Stimulated activated CD4-positive, alpha-beta T cell treated with anti-CD3 and anti-CD28 coated beads, Interleukin-1b, Interleukin-23, amount 100 ng/mL, for 1 hour (primary cell): ENCODE measurements at places on chromosomes 4 and X.

DNA sequence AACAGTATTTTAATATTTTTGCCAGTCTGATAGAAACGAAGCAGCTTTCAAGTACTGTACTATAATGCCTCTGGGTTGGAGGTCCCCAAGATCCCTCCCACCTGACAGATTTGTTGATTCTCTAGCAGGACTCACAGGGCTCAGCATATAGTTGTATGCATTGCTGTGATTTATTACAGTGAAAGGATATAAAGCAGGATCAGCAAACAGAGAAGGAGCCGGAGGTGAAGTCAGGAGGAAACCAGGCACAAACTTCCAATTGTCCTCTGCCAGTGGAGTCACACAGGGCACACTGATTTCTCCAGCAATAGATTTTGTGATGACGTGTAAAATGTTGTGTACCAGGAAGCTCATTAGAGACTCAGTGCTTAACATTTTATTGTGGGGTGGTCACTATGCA is 19.0 kb downstream of the USP53 start:
- DNase-seq: no peak

DNA sequence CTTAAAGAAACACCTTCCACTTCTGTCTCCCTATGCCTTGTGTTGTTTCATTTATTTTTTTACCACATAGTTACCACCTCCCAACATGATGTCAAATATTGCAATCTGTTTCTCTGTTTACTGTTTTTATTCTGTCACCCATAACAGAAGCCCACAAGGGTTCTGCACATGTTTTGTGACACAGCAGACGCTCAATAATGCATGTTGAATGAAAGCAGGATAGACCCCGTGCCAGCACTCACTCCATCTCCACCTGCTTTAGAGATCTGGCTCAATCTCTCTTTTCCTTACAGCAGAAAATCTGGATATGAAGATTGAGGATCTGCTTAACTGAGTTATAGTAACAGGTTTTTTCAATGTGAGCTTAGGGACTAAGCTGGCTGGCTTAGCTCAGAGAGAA is 116.8 kb upstream of the NUDT10 start:
- no peak for DNase-seq

- DNase-seq: no peak
Observed at GRCh38 chr4:81566161-81566591, 94.5 kb upstream of the RASGEF1B start.

DNA sequence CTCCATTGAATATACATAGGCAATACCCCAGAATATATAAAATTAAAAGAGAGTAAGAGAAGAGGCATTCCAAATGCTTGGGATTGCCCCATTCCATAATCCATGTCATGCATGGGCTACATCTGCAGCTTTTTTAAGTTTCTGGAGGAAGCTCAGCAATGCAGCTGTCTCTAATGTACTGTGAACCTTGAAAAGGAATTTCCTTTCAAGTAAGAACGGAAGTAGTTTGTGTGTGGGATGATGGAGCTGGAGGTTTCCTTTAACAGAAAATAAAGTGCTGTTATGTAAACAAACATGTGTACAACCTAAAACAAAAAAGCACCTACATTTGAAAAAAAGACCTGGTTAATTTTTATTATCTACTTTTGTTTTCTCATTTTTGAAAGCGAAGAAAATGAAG is 303.5 kb downstream of the BMPR1B start:
- no peak for DNase-seq

- no peak for DNase-seq
Observed at GRCh38 chrX:42746606-42747005, 31.4 kb downstream of the PPP1R2C start.

DNA sequence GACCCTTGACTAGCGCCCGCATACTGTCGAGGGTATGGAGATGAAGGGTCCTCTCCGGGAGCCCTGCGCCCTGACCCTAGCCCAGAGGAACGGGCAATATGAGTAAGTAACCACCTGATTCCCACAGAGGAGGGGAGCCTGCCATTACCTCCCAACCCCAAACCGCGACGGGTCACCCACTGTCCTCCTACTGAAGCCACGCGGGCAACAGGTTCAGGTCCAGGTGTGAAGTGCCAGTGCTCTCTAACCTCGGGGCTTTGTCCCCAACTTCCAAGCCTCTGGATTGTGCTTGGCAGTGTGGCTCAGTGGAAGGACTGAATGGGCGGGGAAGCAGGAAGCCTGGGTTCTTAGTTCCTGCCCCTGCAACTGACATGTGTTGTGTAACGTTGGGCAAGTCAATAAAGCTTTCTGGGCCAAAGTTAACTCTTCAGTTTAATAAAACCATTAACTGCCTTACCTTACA is 694 bp downstream of the OCRL start:
- no peak for DNase-seq

DNA sequence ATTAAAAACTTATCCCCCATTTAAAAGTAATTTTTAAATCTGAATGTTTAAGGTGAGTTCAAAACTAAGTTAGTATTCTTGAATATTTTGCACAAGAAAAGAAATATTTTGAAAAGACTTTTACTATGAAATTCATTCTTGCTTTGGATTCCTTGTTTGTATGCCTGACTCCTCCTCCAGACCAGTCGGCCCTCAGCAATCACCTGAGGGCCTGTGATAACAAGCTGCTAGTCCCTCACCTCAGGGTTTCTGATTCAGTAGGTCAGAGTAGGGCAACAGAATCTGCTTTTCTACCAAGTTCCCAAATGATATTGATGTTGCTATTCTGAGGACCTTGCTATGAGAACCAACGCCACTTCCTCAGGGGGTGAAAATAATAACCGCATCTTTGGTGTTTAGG is 154.7 kb downstream of the CDS1 start:
- DNase-seq: no peak

DNA sequence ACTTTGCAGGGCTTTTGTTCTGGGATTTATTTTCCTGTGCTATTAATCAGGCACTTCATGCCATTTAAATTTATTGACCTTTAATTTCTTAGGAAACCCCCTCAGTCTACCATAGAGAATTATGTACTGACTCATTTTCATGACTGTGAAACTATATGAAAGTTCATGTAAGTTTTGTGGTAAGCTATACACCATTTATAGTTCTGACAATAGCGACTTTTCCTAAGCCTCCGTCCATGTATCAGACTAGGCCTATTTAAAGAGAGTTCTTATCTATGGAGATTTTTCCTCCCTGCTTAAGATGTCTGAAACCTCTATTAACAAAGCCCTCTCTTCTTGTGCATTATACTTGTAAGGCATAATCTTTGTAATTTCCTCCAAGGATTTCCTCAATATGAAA is 111.6 kb downstream of the AFF2 start:
- DNase-seq: no peak

- no peak for DNase-seq
Observed at GRCh38 chrX:34119122-34119521, 13.0 kb downstream of the FAM47A start.

DNA sequence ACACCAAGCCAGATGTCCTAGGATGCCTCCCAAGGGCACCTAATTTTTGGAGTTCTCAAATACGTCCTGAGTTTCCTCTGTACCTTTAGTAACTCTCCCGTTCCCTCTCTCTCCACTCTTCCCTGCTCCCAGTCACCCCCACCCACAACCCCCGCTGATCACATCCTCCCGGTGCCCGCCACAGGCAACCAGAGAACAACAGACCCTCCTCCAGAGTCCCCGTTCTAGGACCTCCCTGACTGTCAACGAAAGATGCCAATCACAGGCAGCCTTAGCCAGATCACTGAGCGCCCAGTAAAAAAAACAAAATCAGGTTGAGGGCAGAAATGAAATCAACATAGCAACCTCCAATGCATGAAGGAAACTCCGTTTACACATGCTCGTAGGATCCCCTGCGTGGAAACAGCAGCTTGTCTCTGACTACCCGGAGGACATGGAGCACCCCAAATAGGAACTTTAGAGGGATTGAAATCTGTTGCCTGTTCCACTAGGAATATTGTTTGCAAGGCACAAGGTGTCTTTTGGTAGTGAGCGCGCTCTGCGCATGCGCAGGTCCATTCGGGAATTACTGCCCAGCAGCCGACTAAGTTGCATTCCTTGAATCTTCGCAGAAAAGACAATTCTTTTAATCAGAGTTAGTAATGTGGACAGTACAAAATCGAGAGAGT is at the start of gene GABRB1:
GABRB1 (plus strand) TSS at position 557 of the 668 bp plus-strand sequence.
- no peak for DNase-seq

GRCh38 chr4:88743696-88744095 is 46.1 kb upstream of the NAP1L5 start:
- no peak for DNase-seq
